ENCODE measurements at places on chromosomes 13 and 19. TPM values are rescaled to one million over a fixed set of nuclear protein-coding genes. Genes with fewer than 3 reads are reported as not detected.

Gene ADAMTS10
- 8.1 TPM for total RNA-seq

Gene CGB8
- not detected for total RNA-seq

Gene BEST2
- under 0.01 TPM for total RNA-seq

Gene CD37
- total RNA-seq = not detected

Gene VSTM2B
- not detected for total RNA-seq

Gene SIRT2
- 66.5 TPM for total RNA-seq

Gene BCAM
- total RNA-seq = 6.6 TPM

Data from bronchial smooth muscle cell (primary cell).